ENCODE measurements at places on chromosomes 5 and 9.

DNA sequence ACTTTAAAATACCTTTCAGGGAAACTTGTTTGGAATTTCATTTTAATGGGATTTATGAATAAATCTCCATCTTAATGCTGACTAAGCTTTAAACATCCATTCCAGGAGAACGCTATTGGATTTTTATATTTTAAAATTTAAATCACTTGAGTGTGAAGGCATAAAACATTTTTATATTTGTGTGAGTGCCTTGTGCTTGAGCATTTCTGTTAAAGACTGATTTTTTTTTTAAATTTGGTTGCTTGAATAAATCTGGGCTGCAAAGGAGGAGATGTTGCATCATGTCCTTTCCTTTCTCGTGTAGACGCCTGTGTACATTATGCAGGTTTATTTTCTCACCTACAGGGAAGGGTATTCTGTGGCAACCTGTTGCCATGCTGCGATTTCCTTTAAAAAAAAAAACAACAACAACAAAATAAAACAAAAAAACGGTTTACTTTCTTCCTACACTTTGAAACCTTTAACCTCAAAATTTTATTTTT, 108.1 kb downstream of the ZNF462 start:
- no peak for DNase-seq

DNA sequence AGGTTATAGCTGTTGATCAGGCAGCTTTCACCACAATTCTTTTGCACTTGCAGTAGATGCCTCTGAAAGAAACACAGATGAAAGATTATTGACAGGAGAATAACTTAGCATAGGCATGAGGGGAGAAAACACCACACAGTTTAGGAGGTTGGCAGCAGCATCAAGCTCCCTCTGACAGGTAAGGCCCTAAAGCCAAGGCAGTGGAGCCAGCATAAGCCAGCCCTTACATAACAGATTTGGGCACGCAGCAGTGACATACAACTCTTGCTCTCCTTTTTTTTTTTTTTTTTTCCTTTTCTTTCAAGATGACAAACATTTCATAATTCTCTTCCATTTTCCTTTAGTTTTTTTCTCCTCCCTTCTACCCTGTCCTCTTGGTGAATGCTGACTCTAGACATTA, 257.6 kb upstream of the ADAMTSL1 start:
- DNase-seq, result no peak

DNA sequence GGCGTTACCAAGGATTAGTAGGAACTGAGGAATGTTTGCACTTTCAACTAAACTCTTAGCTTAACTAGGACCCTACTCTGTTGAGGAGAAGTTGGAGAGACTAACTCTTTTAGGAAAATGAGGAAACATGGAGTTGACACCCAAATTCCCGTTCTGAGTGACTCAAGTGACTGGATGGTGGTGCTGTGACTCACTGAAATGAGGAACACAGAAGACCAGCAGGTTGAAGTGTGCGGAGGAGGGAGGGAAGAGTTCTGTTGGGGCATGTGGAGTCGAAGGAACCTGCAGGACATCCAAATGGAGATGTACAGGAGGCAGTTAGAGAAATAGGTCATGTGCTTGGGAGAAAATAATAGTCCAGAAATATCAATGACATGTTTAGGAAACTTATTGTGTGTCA, 8.2 kb downstream of the HEXB start:
- no peak for DNase-seq

DNA sequence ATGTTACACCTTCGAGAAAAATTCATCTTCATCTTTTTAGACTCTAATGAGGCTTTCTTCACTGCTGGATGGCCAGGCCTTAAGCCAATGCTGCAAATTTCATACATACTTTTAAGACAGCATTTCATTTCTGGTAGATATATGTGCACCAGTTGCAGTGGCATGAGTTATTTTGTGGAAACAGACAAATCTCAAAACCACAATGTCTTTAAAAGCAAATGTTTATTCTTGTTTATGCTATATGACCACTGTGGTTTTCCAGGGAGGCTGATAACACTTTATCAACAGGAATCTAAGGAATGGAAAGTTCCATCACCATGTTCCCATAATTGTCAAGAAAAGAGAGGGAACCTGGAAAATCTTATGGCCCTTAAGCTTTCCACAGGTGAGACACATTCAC, 27.7 kb downstream of the CDH9 start:
- DNase-seq, result no peak

GRCh38 chr9:13487071-13487470, 207.6 kb upstream of the MPDZ start:
- no peak for DNase-seq

DNA sequence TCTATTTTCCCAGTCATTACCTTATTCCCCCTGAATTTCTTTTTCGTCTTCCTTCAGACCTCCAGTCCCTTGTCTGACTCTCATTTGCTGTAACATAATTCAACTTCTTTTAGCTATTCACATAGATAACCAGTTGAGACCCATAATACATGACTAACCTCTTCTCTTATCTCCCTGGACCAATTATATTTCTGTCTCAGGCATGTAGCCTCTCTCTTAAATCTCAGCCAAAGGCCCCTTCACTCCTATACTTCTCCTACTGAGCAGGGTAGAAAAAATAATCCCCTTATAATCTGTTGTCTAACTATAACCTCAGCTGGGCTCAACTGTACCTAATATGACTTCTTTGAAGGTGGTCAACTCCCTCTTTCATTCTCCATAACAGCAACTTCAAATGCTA, 20.9 kb downstream of the RANBP6 start:
- DNase-seq, result no peak

- no peak for DNase-seq
These were observed 45.7 kb downstream of the DPYSL3 start for GRCh38 chr5:147464211-147464610.

DNA sequence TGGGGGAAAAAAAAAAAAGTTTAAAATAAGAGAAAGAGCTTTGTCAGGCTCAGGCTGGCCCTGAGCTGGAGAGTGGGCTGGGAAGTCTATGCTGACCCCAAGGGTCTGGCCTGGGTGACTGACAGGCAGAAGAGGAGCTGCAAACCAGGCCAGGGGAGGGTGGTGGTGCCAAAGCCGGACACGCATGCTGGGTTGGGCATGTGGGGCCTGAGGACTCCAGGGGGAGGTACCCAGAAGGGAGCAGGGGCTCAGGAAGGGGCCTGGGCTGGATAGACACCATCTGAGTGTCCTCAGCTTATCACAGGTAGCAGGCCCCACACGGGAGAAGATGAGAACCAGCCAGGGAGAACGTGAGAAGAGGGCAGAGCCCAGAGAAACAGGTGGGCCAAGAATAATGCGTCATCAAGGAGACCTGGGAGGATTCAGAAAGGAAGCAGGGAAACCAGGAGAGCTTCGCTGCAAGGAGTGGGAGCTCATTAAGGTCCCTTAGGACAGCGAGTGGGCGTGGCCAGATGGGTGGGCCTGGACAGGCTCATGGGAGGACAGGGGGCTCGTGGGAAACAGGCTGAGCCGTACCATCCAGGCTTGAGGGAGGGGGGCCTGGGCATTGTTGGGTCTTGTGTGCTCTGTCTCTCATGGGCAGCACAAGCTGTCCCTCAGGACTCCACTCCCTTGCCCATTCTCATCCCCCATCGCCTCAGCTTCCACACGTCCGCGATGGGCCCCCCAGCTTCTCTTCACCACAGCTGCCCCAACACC, 16.0 kb downstream of the TMOD1 start:
- DNase-seq, result no peak

DNA sequence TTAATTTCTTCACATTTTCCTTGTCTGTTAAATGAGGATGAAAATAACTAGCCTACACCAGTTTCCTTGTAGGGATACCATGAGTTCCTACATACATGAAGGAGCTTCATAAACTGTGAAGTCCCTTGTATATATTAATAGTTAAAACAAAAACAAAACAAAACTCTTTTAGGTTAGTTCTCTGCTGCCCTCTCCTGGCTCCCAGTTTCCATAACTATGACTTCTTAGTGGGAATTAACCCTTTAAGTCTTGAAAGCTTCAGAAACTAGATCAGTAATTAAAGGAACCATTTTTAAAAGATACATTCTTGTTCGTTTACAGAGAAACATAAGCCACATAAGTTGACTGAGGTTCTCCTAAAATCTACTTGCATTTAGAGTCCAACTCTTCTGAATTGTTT, 500.0 kb upstream of the C9orf72 start:
- DNase-seq, result no peak

DNA sequence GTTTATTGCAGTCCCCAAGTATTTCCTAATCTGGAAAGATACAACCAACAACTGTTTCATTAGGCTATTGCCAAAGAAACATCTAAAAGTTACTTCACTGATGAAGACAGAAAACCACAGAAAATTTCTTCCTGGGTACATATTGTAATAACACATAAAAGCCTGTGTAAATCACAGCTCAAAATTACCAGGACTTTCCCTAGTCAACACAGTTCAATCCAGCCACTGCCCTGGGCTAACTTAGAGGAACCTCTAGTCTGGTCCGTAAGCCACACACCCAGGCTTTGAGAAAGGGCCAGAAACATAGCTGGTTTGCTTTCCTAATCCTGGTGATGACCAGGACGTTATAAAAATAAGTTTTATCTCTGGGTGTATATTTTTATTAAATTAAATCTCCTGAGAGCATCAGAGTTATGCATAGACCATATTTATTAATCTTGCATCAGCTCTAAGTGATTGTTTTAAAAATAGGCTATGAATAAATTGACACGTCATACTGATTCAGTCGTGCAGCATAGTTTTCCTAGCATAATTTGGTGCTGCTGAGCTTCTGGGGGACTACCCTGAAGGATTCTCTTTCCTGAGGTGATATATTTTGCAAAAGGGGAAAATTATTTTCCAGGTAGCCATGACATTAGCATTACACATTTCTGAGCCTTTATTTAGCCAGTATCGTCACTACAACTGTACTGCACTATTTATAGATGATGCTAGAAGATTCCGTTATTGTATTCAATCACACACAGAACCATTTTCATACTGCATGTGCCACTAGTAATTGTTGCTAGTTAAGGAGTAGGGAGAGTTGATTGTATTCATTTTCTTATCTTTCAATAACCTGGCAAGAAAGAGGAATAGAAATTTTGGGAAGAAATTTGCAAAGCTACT, 12.6 kb upstream of the MUSK start:
- DNase-seq, result no peak

- DNase-seq, result no peak
These were observed 173.1 kb downstream of the CCDC171 start for GRCh38 chr9:15725953-15726352.

- DNase-seq, result no peak
These were observed 68.2 kb downstream of the FAM114A2 start for GRCh38 chr5:153970496-153970895.

GRCh38 chr5:14906628-14907027, 35.0 kb upstream of the ANKH start:
- DNase-seq, result no peak

DNA sequence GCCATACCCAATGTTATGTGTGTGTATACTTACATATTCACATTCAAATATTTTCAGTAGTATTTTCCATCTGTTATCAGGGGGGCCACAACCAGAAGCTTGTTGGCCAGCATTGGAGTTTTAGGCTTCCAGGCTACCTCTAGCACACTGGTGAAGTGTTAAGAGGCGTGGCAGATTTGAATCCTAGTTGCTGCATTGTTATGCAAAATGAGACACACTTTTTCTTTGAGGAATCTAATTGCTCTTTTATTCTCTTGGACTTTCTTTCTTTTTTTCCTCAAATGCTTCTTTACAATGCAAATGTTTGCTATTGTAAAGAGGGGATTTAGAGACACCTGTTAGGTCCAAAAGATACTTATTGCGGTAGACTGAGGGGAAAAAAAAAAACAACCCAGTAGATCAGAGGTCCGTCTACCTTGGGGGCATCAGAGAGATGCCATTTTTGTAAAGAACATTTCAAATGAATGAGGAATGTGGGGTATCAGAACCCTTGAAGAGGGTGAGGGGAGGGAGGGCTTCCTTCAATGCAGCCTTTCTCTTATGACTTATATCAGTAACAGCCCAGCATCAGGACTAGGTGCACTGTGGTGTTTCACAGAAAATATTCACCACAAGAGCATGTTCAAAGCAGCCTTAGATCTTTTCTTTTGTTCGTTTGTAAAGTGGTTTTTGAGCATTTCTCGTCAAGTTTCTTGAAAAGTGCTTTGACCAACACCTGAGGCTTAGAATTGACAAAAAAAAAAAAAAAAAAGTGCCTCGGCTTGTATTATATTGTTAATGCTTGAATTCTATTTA, 3.8 kb downstream of the SMARCA2 start:
- DNase-seq, result no peak

- no peak for DNase-seq
These were observed 432.1 kb upstream of the BRINP1 start for GRCh38 chr9:119801311-119801710.

DNA sequence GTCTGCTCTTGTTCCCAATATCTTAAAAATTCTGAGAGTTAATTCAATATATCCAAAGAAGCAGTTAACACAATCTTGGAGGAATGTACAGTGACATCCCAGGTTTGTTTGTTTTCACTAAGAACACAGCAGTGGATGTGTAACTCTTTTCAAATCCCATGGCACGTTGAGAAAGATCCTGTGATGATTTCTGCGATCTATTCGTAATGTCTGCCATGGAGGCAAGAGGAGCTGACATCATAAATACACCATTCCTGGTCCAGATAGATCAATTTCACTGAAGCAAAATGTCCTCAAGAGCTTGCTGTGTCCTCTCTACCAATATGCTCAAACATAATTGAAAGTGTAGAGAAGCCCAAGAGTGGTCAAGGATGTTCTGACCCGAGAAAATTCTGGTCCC, 252.8 kb upstream of the TRIM32 start:
- no peak for DNase-seq

DNA sequence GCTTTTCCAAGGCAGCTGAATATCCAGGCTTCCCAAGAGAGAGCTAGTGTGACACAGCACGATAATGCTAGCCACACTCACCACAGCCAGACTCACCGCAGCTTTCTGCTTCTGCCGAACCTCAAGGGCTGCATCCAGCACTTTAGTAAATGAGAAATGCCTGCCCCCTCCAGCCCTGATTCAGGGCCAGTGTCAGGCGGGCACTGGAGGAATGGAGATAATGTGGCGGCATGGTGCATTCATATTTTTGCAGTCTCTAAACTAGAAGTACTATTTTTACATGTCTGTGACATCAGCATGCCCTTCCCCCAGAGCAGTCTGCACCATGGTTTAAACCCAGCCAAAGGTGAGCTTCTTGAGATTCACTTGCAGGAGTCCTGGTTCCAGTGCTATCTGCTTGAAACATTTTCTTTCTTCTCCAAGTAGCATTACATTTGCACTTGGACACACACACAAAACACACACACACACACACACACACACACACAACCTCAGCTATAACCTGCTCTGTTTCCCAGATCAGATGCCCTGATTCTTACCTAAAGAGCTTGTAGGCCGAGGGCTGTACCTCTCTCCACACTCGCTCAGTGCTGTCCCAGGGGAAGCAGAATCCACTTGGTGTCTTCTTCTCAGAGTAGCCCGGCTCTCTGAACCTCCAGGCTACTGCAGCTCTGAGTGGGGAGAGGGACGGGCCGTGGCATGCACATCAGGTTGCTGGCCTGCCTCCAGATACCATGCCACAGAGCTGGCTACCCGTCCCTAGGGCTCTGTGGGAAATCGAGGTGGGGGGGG, at the start of gene FGF1:
TSS of gene FGF1 (minus strand) at position 673 of the 792 bp plus-strand sequence. CDS start 71,963 bp downstream, outside the sequence.
- DNase-seq, result no peak

DNA sequence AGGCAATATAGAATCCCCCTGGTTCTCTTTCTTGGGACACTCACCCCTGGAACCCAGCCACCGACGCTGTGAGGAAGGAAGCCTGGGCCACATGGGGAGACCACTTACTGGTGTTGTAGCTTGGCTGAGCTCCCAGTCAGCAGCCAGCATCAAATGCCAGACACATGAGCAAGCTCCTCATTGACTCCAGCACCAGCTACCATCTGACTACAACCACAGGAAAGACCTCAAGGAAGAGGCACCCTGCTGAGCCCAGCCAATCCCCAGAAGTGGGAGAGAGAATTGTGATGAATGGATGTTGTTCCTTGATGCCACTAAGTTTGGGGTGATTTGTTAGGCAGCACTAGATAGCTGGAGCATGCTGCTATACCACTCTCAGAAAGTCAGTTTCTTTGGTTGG, 36.0 kb downstream of the BNIP1 start:
- no peak for DNase-seq
